T47D (cell line): ENCODE measurements at places on chromosomes 4 and X.

DNA sequence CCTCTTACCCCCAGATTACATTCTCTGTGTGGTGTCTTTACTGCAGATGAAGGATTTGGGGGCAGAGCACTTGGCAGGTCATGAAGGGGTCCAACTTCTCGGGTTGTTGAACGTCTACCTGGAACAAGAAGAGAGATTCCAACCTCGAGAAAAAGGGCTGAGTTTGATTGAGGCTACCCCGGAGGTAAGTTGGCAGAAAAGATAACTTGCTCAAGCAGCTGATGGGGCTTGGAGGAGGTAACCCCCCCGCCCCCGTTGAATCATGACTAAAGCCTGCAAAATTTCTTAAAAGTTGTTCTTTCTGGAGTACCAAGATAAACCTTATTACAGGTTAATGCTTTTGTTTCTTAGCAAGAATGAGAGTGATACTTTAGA lies 1.5 kb downstream of the CCNG2 start:
- no peak for DNase-seq

- no peak for DNase-seq
These were observed 24.6 kb downstream of the VSIG4 start for GRCh38 chrX:66015152-66015831.

DNA sequence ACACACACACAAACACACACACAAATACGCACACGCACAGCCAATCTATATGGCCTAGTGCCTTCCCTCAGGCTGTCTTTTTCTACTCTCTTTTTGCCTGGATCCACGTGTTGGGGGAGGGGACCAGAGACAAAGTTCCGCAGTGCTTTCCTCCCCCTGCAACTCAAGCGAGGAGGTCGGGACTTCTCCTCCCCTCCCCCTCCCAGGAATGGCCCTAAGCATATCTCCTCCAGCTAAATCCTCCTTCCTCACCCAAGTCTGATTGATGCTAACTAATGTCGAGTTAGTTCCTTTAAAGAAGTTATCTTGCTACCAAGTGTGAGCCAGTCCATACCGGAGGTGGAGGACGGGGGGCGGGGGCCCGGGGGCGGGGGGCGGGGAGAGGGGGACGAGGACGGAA lies 141.2 kb upstream of the ZIC3 start:
- DNase-seq, result no peak

- no peak for DNase-seq
These were observed 100.9 kb downstream of the WDFY3 start for GRCh38 chr4:84865600-84865999.

- no peak for DNase-seq
These were observed 83.3 kb downstream of the HPRT1 start for GRCh38 chrX:134543288-134543687.
